ENCODE measurements at places on chromosomes 2 and 18.
A peak's percentile ranks its signal among the peaks of the same experiment; 100 is the strongest.

DNA sequence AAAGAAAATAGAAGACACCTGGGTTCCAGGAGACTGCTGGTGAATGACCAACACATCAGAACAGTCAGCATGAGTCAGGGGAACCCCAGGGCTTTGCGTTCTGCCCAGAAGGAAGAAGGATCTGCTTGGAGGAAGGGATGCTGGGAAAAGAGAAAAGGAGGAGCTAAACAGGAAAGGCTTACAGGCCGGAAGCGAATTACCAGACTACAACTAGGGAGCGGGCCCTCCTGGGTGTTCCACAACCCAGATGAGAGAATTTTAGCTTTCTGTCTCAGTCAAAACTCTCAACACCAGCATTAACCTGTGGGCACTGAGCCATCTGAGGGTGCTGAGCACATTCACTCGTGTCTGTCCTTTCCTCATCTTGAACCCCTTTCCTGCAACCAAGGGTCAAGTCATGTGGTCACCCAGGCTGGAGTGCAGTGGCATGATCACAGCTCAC, 19.2 kb downstream of the CDC42EP3 start:
- no peak for DNase-seq

- no peak for DNase-seq
Observed at GRCh38 chr2:234771980-234772732, 179.7 kb upstream of the SH3BP4 start.

DNA sequence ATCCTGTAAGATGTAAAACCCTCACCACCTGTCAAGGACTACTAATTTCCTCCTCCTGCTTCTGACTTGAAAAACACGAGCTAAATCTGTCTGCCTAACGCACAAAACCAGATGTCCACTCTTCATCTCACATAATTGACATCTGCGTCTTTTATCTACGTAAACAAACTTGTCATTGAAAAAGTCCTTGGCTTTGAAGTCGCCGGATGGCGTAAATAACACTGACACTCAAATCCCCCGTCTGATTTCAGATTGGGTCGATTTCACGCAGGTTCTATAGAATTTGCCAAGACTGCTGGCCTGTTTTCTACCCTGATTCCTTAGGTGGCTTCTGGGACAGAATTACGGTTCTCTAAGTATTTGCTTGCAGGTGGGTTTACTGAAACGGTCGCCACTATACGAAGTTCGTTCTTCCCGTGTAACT, 539 bp upstream of the MOB4 start:
- DNase-seq: no peak

GRCh38 chr18:74695170-74695569, 97.5 kb downstream of the ZNF407 start:
- DNase-seq: no peak

GRCh38 chr2:240650254-240650965, 25.1 kb downstream of the GPR35 start:
- DNase-seq: no peak

- DNase-seq: no peak
Observed at GRCh38 chr18:5475267-5475666, 68.5 kb downstream of the EPB41L3 start.

- DNase-seq: no peak
Observed at GRCh38 chr2:187509667-187510417, 44.4 kb downstream of the TFPI start.

GRCh38 chr2:45128580-45128997, 119.3 kb upstream of the SIX2 start:
- DNase-seq: peak; percentile 94

DNA sequence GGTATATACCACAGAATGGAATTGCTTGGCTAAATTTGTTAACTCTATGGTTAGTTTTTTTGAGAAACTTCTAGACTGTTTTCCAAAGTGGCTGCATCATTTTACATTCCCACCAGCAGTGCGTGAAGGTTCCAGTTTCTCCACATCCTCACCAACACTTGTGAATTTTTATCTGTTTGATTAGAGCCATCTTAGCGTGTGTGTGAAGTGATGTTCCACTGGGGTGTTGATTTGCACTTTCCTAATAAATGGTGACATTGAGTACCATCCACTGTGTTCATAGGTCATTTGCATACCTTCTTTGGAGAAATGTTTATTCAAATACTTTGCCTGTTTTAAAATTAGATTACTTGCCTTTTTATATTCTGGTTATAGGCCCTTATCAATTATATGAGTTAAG, 37.5 kb upstream of the HS6ST1 start:
- no peak for DNase-seq

DNA sequence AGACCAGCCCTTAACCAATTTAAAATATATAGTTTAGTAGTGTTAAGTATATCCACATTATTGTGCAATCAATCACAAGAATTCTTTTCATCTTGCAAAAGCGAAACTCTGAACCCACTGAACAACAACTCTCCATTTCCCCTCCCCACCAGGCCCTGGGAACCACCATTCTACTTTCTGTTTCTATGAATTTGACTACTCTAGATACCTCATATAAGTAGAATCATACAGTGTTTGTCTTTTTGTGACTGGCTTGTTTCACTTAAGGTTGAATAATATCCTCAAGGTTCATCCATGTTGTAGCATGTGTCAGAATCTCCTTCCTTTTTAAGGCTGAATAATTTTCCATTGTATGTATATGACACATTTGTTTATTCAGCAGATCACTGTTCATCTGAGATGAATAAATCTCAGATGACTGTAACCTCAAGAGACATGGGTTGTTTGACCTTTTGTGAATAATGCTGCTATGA, 8.1 kb upstream of the SOS1 start:
- DNase-seq: no peak

DNA sequence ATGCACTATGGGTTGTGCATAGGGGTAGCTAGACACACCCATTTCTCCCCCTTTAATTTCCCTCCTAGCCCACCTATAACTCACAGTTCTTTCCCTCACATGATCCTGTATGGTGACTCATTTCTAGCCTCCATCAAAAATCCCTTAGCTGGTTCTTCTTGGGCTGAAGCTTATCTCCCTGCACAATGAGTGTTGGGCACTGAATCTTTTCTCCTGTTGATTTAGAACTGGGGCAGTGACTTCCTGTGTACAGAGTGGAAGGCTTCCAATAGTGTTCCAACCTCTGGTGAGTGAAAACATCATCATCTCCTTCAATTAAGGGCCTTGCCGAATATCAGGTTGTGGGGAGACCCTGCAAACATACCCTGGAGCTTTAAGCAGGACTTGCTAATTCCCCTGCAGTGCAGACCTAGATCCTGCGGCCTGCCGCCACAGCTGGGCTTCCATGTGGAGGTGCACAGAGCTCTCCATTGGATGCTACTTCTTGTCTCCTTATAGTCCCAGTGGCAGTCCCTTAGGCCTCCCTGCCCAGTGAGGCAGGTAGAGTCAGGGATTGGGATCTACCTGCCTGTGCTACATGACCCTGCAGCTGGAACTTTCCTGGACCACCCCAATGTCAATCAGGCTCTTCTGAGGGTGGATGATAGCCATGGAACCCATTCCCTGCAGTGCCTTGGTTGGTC, 121.8 kb downstream of the PLB1 start:
- DNase-seq: no peak

DNA sequence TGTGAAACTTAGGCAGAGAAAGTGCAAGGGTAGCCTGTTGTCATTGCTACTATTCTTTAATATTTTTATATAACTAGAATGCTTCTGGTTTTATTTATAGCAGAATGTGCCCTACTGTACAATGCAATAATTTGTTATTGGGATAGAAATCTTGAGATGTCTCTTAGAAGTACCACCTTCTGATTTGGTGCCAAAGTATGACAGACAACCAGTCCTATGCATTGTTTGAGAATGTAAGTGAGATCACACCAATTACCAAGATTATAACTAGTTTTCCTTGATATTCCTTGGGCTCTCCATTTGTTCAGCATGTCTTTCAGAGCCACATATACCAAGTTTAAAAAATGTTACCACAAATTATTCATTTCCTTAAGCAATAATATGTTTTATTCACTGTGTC, 399.7 kb downstream of the CPS1 start:
- no peak for DNase-seq

- no peak for DNase-seq
Observed at GRCh38 chr2:23484275-23484674, 99.3 kb downstream of the KLHL29 start.

DNA sequence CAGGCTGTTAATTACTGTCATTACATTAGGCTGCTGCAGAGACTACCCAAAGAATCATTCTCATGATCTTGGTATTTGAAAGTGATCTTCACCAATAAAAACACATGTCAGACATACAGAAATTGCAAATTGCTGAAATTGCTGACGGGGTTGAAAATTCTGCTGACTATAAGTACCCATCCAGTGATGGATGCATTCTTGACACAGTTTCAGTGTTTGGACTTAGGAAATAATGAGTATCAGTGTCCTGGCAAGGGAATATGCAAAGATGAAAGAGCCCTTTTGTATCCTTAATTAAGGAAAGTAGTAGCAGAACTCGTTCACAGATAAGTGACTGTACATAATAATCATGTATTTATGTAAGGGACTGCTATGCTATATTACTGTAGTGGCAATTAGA, 221.1 kb upstream of the ATP5MC3 start:
- DNase-seq: no peak

GRCh38 chr2:21438949-21439348, 315.2 kb downstream of the TDRD15 start:
- DNase-seq: no peak

GRCh38 chr2:223072826-223073225, 20.8 kb downstream of the KCNE4 start:
- DNase-seq: no peak

GRCh38 chr18:46402396-46402795, 254.6 kb downstream of the LOXHD1 start:
- peak; percentile 2 for DNase-seq

DNA sequence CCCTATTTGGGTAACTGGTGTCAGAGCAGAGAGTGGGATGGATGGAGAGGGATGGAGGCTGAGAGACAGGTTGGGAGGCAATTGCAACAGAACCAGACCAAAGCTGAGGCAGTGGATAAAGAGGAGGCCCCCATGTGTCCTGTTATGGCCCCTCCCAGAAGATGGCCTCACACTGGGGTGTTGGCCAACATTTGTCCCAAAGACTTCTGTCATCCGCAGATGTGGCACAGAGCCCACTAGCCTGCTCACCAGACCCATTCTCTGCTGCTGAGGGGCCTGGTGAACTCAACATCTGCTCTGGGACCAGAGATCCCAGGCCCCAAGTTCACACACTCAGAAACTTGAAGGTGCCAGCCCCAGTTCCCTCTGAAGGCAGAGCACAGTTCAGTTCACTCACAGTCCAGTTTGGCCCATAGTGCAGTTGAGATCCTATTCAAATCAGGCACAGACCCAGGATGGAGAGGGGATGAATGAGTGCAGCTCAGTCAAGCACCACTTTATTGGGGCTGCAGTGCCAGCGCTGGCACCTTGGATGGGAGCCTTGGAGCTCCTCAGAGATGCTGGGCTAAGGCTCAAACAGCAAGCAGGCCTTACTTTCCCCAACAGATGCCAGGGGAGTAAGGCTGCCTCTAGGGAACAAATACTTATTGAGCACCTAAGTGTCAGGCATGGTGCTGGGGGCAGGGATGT, 189.2 kb downstream of the ZBTB7C start:
- DNase-seq: no peak

DNA sequence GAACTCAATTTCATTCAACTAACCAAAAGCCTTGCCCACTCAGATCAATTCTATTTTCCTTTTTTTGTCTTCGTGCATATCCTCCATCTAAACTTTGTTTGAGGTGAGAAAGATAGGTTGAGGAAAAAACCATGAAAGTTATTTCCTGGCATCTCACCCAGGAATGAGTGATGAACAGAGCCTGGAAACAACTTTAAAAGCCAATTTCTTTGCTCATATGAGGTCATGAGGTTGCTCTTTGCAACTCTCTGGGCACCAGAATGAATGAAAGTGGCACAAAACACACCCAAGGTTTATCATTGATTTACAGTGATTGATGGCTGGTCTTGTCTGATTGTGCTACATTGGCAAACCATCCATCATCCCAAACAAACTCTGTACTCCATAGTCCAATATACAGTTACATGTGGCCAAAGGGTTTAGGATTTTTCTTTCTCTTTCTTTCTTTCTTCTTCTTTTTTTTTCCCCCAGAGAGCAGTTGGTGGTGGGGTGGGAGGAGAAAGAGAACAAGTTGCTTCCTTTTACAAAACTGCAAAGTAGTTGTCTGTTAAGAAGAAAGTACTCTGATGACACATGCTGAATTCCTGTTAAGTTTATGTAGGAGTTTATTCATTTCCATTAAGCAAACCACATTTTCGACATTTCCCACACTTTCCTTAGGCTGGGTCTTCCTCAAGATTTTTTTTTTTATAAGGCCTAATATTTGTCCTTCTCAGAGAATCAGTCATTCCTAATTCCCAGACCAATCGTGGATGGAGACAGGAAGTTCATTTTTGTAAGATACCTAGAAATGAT, 575.9 kb upstream of the ZEB2 start:
- peak; percentile 61 for DNase-seq
